ENCODE measurements at places on chromosomes 3 and 15.

DNA sequence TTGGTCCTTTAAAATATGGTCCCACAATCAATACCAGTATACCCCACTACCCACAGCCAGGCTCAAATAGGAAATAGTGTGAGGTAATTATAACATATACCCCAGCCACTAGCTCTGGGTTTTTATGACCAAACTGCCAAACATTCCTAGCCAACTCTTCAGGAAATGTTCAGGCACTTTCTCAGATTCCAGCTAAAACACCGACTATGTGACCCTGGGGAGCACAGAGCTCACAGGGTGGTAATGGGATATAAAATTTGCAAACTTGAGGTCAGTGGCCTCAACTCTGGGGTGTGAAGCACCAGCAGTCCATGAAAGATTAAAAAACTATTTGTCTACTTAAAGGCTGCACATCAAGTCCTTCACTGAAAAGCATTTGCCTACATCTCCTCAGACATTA is 12.9 kb downstream of the FBN1 start:
- DNase-seq = no peak

- no peak for DNase-seq
These were observed 69.6 kb upstream of the CTNNB1 start for GRCh38 chr3:41129731-41130130.

GRCh38 chr15:92984161-92984560 is 84.0 kb downstream of the CHD2 start:
- DNase-seq = no peak

- no peak for DNase-seq
These were observed 159.0 kb upstream of the CHRNA7 start for GRCh38 chr15:31871166-31871886.

DNA sequence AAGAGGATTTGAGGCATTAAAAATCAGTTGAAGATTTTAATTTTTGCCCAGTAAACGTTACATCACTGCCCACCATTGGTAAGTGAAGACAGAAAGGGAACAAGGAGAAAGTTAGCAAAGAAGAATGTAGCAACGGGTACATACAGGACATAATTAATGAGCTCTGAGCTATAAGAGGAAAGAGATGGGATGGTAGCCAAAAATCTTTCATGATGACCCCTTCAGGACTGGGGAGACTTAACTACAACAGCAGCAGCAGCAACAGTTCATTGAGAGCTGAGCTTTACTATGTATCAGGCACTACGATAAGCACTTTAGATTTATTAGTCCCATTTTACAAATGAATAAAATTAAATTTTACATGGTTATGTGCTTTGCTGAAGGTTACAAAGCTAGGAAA is 18.4 kb downstream of the EMC4 start:
- no peak for DNase-seq

DNA sequence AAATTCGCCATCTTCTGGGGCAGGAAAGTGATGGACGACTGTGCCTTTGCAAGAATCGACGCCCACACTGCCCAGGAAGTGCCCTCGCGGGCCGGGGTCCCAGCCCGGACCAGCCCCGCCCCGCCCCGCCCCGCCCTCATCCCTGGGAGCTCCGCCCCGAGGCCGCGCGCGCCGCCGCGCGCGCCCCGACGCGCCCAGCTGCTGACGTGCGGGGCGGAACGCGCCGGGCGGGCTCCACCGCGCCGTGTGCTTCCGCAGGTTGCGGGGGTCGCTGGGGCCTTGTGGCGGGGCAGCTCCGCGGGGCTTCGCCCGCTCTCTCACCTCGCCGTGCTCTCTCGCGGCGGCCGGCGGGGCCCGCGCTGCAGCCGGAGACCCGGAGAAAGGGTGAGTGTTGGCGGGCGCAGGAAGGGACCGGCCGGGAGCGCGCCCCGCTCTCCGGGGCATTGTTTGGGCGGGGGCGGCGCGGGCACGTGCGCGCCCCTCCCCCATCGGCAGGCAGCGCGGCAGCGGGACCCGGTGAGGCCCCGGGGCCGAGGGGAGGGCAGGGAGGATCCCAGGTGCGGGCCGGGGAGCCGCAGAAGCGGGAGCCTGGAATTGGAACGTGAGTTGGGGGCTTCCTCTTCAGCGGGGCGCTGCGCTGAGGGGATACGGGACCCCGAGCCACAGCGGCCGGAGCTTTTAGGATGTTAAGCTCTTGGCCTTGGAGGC is at the start of gene YEATS2:
YEATS2 (plus strand) TSS at position 188 of the 708 bp plus-strand sequence. CDS start 17,366 bp downstream, outside the sequence.
- DNase-seq = peak; percentile 13
